ENCODE measurements at places on chromosomes 3 and 15. TPM values are rescaled to one million over a fixed set of nuclear protein-coding genes. Genes with fewer than 3 reads are reported as not detected.
A peak's percentile ranks its signal among the peaks of the same experiment; 100 is the strongest.

Gene TM6SF1
- total RNA-seq = 16.3 TPM

GRCh38 chr3:32238453-32239306 is at the start of gene CMTM8:
CMTM8 (plus strand) TSS chr3:32238680; CDS start chr3:32238973, 293 bp downstream.
- DNase-seq = peak; percentile 68

Gene FAM81A
- total RNA-seq = 2.0 TPM

GRCh38 chr3:21062831-21063294 is 688.1 kb downstream of the ZNF385D start:
- DNase-seq = no peak

- DNase-seq = no peak
Observed at GRCh38 chr3:153744889-153745288, 376.3 kb upstream of the ARHGEF26 start.

Gene PLS1
- 2.6 TPM for total RNA-seq

Gene LMOD3
- total RNA-seq = not detected

GRCh38 chr3:160010578-160010977 is 21.9 kb downstream of the IL12A start:
- DNase-seq = no peak

Gene UBXN7
- total RNA-seq = 62.6 TPM

Gene SATB1
- 281 TPM for total RNA-seq

DNA sequence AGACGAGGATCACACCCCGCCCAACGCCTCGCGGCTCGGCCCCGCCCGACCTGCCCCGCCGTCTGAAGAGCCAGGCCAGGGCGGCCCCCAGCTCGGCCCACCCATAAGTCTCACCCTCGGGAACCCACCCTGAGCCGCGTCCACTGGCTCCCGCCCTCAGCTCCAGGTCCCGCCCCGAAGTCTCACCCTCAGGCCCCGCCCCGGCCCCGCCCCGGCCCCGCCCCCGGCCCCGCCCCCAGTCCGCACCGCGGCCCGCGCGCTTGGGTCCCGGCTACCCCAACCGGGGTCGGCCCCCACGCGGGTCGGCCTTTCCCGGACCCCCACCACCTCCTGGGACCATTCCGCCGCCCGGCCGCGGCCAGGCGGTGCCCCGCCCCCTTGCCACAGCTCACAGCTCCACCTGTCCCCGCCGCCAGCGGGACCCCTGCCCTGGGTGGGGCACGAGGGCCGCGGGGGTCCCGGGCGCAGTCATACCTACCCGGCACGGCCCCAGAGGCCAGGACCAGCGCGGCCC is 489 bp downstream of the CSPG5 start:
- peak; percentile 67 for DNase-seq

DNA sequence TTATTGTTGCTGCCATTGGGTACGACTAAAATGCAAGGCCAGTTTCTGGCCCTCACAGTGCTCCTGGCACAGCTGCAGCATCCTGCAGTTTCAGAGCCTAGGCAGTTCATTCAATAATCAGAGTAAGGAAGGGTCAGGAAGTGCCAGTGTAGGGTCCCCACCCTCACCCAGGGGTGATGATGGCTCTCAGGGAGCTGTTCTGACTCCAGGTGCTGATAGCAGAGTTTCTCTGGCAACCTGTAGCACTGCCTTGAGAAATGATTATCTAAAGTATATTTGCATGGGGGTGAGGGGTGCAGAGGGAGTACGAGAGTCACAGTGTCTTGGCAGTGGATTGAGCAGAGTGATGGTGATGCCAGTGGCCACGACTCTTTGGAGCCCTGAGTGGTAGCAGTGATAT is 15.5 kb upstream of the IL16 start:
- no peak for DNase-seq

- no peak for DNase-seq
Observed at GRCh38 chr15:54547491-54547890, 569.2 kb downstream of the UNC13C start.

GRCh38 chr3:181718987-181719911 is 7.5 kb downstream of the SOX2 start:
- no peak for DNase-seq

Gene RAB6B
- 0.40 TPM for total RNA-seq

Gene CLEC3B
- total RNA-seq = 0.45 TPM

GRCh38 chr3:49026536-49026935 is 2.7 kb downstream of the IMPDH2 start:
- DNase-seq = no peak

GRCh38 chr15:71747128-71748083 is 62.9 kb upstream of the NR2E3 start:
- DNase-seq = no peak

GRCh38 chr15:84831028-84831427 is 13.9 kb downstream of the ALPK3 start:
- no peak for DNase-seq

Gene SLC27A2
- 8.8 TPM for total RNA-seq

Gene SLITRK3
- total RNA-seq = not detected

DNA sequence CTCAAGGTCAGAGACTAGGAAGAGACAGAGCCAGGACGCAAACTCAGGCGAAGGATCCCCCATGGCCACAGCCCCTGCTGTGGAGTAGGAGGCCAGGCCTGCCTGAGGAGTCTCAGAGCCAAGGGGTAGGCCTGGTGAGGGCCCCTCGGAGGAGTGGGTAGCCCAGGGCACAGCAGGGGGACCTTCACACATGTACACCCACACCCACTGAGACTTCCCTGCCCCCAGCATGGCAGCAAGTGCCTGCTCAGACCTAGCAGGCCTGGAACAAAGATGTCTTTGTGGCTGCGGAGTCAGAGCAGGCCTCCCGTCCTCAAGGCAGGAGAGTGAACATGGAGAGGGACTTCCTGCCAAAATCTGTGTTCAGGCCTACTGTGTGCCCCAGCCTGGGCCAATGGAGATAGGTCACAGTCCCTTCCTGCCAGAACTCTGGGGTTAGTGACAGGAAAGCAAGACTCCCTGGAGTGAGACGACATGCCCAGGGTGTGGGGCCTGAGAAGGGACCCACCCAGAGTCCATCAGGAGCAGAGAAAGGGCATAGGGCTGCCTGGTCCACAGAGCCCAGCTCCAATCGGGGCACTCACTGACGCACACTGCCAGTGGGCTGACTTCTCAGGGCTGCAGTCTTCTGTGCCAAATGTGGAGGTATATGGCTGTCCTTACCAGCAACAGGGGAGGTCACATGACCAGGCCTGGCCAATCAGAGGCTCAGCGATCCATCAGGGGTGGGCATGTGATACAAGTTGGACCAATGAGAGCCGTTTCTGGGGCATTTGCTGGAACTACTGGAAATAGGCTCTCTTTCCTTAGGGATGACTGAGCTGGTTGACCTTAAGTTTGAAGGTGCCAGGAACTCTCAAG is 2.3 kb downstream of the GRIP2 start:
- DNase-seq = no peak

GRCh38 chr3:132622148-132622547 is 25.1 kb downstream of the ACKR4 start:
- DNase-seq = no peak

DNA sequence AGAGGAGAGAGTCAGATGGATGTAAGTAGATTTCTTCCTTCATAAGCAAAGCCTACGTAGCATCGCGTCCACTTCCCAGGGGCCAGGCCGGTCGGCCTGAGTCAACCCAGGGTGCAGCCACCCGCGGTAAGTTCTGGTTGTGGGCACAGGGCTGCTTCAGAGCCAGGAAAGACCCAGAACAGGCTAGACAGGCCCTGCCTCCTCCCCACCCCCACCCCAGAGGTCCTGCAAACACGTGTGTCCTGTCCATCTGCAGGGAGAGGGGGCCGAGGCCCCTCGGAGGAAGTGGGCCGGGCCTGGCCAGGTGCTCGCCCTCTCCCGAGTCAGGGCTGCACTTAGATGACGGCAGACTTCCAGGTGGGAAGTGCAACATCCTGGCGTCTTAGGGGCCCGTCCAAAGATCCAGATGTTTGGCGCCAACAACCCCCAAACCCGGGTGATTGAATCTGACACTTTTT is 100.8 kb upstream of the ALDH1A3 start:
- no peak for DNase-seq

Gene ANKRD34C
- not detected for total RNA-seq

Gene LEKR1
- 1.3 TPM for total RNA-seq

GRCh38 chr3:52339612-52340011 is 23.5 kb downstream of the DNAH1 start:
- no peak for DNase-seq

GRCh38 chr3:176914764-176915163 is 282.5 kb downstream of the TBL1XR1 start:
- DNase-seq = no peak

Gene MBNL1
- 447 TPM for total RNA-seq

DNA sequence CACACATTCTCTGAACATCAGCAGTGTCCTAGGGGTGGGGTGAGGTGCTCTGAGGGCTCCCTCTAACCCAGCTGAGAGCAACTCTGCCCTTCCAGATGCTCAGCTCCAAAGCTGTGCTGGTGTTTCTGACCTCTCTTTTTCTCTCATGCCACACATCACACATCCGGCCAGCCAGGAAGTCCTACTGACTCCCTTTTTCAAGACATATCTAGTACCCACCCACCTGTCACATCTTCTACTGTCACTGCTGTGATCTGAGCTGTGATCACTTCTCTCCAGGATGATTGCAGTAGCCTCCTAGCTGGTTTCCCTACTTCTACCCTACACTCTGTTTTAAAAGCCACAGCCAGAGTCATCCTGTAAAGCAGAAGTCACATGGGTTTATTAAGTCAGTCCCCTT is 30.2 kb upstream of the MASP1 start:
- no peak for DNase-seq

DNA sequence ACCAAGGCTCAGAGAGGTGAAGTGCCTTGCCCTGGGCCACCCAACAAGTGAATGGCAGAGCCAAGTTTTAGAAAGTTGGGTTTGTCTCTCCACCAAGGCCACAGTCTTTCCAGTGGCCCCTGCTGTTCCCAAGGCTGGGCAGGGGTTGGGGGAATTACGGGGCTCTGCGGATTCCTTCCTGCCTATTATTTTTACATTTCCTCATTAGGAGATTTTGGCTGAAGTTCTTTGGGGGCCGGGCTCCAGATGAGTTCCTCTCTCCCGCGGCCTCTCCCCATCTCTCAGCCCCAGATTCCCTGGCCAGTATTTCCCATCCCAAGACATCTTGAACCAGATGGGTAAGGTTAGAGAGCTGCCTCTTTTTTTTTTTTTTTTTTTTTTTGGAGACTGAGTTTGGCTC is 44.0 kb upstream of the SMAD6 start:
- DNase-seq = no peak

- no peak for DNase-seq
Observed at GRCh38 chr3:89227634-89228033, 120.2 kb downstream of the EPHA3 start.

- no peak for DNase-seq
Observed at GRCh38 chr3:115272036-115272824, 125.1 kb upstream of the ZBTB20 start.
